Stimulated activated CD8-positive, alpha-beta memory T cell treated with anti-CD3 and anti-CD28 coated beads, Interleukin-4, amount 100 ng/mL, for 1 hour (primary cell): ENCODE measurements at places on chromosomes 3 and 15.

- DNase-seq = no peak
Observed at GRCh38 chr3:101050866-101051265, 57.6 kb upstream of the ABI3BP start.

GRCh38 chr3:28835751-28836150 lies 445.1 kb upstream of the RBMS3 start:
- DNase-seq = no peak

DNA sequence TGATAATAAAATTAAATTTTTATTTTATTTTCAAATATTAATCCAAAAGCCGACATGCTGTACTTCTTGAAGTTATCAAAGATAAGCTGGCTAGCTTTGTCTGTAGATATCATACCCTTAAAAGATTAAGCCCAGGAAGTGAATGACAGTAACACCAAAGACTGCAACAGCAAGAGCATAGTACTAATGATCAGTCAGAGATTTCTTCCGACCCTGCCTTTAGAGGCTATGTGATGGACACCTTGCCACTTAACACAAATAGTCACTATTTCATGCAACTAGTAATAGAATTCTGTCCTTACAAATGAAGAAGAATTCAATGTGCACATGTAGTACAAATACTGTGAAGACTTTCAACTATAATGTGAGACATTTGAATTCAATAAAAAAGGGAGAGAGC lies 9.3 kb upstream of the MBNL1 start:
- DNase-seq = no peak

- no peak for DNase-seq
Observed at GRCh38 chr3:20403986-20404740, 218.2 kb upstream of the SGO1 start.

GRCh38 chr3:170003881-170004356 lies 33.9 kb upstream of the GPR160 start:
- no peak for DNase-seq

DNA sequence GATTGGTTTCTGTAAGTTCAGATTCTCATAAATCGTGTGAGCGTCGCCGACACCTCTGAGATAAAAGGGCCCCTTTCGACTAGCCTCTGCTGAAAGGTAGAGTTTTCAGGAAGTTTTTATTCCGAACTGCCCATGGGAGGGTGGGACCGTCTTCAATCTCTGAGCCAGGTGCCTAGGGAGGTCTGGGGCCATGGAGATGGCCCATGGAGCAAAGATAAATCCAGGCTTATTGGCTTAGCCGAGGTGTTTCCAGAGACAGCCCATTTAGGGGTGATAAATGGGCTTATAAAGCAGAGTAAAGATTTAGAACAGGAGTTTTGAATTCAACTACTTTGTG lies 442 bp downstream of the QTRT2 start:
- DNase-seq = peak; percentile 1

DNA sequence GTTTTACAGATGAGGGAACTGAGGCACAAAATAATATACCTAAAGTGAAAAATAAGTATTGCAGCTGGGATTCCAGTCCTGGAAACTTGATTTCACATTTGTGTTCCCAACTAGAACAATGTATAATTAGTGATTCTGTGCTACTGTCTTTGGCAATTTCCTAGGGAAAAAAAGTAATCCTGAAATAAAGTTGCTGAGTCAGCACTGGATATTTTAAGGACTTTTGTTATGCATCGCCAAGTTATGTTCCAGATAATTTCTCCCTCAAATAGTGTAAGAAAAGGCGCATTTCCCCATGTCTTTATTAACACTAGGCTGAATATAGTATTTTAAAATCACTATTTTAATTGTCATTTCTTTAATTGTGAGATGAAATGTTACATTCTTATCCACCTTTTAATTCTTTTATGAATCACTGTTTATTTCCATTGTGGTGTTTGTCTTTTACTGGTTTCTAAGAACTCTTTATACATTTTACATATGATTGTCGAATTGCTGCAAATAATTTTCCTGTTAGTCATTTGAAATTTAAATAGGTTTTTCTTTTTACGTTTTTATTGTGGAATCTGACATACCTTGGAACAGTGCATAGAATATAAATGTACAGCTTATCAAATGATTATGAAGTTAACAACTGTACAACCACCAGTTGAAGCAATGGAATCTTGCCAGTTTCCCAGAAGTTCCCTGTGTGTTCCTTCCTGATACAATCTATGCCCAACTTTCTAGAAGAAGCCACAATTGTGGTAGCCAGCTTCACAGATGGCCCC lies 56.6 kb downstream of the SH3GL3 start:
- no peak for DNase-seq

DNA sequence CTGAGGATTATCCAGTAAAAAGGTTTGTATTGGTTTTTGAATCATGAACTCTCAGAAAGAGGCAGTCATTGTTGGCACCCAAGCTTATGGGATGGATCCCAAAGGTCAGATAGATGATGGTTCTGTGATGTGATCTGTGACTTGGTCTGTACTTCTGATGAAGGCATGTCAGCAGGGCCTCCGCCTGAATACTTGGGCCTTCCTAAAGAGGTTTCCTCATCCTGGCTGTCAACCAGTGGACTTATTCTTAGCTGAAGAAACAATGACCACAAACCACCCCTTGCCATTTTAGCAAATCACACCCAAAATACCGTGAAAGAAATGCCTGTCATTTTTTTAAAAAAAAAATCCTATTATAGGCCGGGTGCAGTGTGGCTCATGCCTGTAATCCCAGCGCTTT lies 48.2 kb upstream of the SLC9A9 start:
- no peak for DNase-seq

- DNase-seq = no peak
Observed at GRCh38 chr3:35690271-35690670, 50.9 kb downstream of the ARPP21 start.

GRCh38 chr3:61483997-61484396 lies 77.4 kb upstream of the PTPRG start:
- DNase-seq = no peak

GRCh38 chr3:141261472-141262307 lies 30.1 kb downstream of the PXYLP1 start:
- DNase-seq = no peak

DNA sequence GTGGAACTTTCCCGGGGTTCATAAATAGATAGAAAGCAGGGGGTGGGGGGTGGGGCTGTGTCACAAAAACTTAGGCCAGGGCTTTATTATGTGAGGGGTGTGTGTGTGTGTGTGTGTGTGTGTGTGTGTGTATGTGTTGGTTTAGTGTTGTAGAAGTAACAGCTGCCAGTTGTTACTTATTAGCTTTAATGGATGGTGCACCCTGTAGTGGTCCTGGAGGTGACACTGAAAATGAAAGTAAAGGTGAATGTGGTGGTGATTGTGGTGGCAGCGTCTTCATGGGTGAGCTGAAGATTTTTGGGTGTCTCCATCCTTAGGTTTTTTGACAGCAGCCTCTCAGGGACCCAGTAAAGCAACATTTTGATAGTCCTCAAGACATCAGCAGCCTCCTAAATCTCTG lies 449.9 kb downstream of the PDCD6IP start:
- no peak for DNase-seq

DNA sequence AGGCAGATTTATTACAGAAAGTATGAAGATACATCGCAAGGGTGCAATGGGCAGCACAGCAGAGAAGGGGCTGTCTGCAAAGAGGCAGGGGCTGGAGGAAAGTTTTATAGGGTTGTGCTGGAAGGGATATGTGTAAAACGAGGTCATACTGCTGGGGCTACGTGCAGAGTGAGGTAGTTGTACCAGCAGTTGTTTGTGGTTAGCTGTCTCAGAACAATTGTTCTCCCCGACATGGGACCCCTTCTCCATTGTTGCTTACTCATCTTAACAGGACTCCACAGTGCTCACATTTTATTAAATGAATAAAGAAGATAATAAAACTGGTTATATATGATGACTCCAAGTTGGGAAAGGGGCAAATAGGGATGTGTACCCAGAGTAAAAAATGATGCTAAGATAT lies 49.4 kb downstream of the GTPBP8 start:
- no peak for DNase-seq

GRCh38 chr3:119160361-119160760 lies 13.0 kb upstream of the UPK1B start:
- no peak for DNase-seq

DNA sequence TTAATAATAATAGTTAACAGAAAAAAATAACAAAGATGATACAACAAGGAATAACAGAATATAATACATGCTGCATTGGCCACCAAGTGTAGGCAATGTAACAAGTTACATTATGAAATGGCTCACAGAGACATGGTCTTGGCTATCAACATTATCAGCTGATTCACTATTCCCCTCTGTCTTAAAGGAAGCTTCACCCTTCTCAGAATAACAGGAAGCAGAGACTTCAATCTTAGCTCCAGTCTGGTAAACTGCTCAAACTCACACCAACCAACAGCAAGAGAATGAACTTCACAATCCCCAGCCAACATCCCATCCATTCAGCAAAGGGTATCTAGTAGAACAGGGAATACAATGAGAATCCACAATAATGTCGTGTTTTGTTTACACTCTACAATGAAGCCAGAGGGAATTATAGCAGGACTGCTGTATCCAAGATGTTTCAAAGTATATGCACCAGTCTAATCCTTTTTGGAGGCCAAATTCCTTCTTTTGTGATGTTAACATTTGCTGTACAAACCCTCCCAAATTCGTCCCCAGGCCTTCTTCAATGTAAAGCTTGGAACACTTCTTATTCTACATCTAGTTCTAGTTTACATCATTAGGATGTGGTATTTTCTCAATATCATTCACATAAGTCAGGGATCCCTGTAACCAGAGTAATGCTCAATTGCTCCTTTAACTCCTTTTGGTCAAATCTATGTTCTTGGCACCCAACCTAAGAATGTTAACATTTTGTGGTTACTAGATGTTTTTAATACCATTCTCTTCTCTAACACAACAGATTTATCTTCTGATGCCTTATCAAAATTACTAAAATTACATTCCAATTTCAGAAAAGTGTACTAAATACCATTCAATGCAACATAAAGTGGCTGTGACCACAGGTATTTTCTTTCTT lies 52.4 kb upstream of the CMSS1 start:
- DNase-seq = no peak

GRCh38 chr15:61811952-61812351 lies 248.3 kb downstream of the VPS13C start:
- no peak for DNase-seq

- no peak for DNase-seq
Observed at GRCh38 chr3:39124876-39125840, 17.7 kb downstream of the TTC21A start.

DNA sequence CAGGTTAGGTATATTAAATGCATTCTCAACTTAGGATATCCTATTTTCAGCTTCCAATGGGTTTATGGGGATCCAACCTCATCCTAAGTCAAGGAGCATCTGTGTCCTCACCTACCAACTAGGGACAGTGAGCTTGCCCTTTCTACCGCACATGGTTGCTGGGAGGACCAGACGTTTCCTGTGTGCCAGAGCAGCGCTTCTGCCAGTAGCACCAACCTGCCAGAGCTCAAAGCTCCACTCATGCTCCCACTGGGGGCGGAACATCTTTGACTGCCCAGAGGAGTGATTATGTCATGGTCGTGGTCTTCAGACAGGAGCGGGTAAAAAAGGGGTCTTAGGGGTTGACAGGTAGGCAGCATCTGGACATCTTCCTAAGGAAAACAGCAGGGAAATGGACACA lies 24.7 kb downstream of the XPC start:
- DNase-seq = no peak
